ENCODE measurements at places on chromosomes 7 and 10.
A peak's percentile ranks its signal among the peaks of the same experiment; 100 is the strongest.

DNA sequence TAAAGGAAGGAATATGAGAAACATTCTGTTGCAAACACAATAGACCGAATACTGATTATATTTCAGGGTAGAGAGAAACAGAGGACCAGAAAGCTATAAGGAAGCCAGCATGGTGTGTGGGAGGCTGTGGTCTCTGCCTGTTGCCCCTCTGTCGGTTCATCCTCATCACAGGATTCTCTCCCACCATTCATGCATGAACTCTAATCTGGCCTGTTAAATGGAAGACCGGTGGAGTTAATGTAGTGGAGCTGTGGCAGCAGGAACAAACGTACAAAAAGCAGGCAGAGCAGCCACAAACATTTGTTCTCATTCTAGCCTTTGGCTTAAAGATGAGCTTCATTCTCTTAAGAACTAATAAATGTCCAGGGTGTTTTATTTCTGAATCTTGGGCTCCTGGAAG is 902.4 kb downstream of the LRMDA start:
- no peak for DNase-seq

DNA sequence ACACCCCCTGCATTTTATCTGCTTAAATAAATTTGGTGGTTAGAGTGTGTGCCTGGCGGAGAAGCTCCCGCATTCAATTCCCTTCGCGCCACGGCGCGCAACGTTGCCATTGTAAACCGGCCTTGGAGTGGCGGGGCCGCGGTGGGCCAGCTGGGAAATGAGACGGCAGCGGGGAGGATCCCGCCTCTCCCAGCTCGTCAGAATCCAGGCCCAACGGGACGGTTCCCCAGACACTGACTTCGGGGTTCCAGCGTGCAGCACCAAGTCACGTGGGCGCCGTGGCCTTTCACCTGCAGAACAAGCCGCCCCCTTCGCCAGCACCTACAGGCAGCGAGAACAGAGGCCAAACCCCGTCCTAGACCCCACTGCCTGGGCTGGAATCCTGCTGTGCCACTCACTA is 103.4 kb downstream of the GRID1 start:
- DNase-seq, result no peak

- DNase-seq, result no peak
Measured at GRCh38 chr10:84957427-84957826, 629.0 kb downstream of the CCSER2 start.

DNA sequence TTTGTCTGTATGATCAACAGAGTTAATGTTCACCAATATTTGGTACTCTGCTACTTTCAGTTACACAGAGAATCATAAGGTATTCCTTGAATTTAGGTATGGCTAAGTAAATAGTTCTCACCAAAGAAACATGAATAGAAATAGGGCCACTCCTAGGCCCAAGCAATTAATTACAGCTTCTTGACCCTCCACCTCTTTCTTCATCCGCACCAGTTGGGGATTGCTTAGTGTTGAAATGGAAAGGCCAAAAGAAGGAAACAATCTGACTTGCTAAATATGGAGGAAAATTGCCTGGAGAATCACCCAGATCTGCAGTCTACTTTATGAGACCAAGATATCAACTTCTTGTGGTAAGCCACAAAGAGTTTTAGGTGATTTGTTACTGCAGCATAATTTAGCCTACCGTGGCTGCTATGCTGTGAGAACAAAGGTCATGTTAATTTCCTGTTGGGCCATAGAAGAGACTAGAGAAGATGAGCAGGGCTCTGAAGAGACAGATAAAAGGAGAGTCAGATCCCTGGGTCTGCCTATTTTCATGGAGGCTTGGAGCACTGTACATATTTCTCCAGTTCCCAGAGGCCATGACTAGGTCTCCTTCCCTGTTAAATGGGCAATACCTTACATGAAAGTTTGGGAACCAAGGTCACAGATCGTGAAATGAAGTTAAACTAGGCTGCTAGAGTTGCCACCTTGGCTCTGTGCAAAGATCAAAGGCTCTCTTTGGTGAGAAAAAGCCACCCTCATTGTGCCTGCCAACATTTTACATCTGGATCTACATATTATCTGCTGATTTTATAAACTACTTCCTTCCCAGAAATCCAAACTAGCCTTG is 93.3 kb upstream of the GDF10 start:
- DNase-seq, result no peak

GRCh38 chr7:52085610-52086009 is 769.0 kb upstream of the COBL start:
- no peak for DNase-seq

DNA sequence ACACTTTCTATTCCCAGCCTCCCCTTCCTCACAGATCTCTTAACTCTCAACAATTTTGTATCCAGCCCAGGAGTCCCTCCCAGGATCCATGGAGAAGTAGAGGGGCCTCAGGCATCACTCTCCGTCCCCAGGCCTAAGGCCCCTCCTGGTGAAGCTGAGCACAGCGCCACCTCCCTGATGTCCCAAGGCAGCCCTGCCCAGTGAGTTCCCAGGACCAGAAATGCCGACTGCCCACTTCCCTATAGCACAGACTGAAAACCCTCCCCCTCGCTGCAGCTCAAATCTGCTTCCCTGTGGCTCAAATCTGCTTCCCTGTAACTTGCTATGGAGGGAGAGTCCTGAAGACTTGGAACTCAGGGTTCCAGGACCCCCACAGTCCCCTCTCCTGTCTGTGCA is 35.6 kb downstream of the YKT6 start:
- DNase-seq, result no peak

- DNase-seq, result no peak
Measured at GRCh38 chr7:50554431-50555322, 10.5 kb downstream of the DDC start.

DNA sequence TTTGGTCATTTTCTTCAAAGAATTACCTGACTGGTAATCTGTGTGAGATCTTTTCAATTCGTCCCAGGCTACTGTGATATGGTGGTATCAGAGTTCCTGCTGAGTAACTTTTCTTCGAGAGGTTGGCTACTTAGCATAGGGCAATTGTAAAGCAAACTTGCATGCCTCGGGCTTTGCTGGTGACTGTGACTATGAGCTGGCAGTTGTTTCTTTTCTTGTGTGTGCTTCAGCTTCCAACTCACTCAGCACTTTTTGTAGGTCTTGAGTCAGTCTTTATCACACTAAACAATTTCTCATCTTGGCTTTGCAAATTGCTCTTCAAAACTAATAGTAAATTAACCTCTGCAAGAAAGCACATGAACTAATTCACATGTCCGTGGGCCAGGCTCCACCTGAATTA is 44.3 kb downstream of the PRR15 start:
- no peak for DNase-seq

DNA sequence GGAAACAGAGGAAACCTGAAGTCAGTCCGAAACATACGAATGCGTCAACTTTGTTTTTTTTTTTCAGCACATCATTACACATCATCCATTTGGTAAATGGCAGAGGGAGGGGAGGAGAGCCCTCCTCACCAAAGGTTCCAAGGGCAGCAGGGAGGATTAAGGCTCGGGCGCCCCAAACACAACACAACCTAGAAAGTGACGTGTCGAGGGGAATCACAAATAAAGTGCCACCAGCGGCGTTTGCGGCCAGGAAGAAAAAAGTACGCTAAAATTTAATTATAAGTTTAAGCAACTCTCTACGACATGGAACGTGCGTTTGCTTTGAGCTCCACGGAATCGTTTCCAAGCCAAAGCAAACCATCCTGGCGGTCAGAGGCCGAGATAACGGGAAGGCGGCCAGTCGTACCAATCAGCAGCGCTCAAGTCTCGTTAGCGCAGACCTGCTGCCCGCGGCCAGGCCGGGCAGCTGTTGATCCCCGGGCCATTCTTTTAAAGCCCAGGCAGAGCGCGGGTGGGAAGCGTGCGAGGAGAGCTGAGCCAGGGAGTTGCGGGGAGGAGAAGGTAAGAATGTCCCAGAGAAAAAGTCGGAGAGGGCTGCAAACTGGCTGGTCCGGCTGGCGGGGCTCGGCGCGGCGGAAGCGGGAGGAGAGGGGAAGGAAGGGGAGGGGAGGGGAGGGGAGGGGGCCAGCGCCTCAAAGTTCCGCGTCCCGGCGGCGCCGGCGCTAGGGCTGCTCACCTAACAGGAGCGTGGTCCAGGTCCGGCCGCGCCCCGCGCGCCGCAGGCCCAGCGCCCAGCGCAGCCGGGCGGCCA is 719 bp downstream of the DPY19L1 start:
- DNase-seq, result peak; percentile 9

GRCh38 chr10:6786579-6787031 is 206.5 kb upstream of the PRKCQ start:
- no peak for DNase-seq

- no peak for DNase-seq
Measured at GRCh38 chr10:104613406-104613805, 27.7 kb upstream of the SORCS3 start.

DNA sequence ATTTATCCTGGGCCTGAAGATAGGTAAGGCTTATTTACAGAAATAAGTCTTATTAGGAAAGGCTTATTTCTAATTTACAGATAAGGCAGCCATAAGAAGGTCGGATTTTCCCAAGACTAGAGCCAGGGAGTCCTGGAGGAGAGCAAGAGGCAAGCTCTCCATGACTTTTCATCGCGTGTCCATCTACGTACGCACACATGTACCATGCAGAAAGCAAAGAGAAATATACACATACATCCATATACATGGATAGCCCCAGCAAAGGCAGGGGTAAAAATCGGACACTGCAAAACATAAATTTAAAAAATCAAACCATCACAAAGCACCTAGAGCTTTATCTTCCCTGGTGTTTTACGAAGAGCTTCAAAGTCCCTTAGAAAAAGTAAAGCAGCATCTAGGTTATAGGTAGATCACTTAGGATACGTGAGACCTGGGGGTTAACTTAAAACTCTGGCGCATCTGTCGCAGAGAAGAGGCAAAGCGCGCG is 25.8 kb upstream of the ZRANB1 start:
- DNase-seq, result no peak

DNA sequence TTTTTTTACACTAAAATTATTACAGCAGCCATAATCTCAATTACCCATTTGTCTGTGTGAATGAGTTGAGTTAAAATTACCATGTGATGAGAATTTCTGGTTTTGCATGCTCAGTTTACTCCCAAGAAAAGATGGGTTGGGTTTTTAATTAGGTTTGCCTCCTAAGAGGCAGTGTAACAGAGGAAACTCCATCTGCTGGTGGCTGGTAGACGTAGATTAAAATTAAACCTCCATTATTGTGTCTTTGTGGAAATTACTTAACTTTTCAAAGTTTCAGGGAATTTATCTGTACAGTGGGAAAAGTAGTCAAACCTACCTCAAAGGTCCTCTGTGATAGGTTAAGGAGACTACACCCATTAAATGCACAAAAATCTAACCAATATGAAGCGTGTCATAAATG is 954.2 kb downstream of the PCDH15 start:
- no peak for DNase-seq

GRCh38 chr7:104096683-104097082 is 107.2 kb upstream of the RELN start:
- no peak for DNase-seq

DNA sequence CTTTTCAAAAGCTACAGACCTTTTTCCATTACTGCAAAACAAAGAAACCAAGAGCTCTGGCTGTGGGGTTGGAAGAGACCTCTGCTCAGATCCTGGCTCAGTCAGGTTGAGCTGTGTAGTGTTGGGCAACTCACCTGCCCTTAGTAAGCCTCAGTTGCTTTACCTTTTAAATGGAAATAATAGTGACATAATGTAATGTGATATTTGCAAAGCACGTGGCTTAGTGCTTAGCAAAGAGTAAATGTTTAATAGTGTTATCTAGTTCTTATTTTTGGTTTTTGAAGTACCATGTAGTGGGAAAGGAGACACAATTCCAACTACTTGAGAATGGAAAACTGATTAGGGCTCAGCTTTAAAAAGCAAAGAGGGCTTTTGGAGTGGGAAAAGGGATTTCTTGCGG is 100.2 kb downstream of the SVIL start:
- no peak for DNase-seq

GRCh38 chr7:94507462-94507861 is 2.1 kb upstream of the CASD1 start:
- DNase-seq, result no peak

GRCh38 chr10:124562425-124563060 is 100.9 kb downstream of the LHPP start:
- no peak for DNase-seq

DNA sequence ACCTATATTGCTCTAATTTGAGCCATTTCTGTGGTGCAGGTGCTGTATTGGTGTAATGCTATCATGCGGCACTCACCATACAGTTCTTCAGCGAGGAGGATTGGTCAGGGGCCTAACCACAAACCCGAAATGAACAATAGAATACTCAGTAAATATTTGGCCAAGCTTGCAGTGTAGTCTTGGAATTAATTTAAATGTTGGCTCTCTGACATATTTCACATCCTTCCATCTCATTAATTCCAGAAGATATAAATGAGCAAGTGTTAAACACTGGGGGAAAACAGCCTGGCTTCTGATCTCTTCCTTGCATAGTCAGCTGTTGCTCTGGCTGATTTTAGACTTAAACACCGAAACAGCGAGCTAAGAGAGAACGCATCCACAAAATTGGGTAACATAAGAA is 663.1 kb upstream of the GHITM start:
- DNase-seq, result no peak

DNA sequence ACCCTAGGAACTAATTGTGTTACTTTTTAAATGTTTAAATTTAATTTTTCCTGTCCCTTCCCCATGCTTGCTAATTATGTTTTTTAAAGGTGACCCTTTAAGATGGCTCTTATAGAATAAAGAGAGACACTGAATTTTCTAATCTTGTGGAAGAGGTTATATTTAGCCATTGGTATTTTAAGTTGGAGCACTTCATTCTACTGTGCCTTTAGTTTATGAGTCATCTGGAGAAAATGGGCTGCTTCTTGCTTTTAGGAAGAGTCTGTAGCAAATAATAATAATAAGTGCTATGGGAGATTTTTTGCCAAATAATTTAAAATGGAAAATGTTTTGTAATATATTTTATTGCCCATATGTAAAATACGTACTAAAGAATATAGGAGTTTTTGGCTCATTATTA is 139.7 kb downstream of the ADK start:
- no peak for DNase-seq

DNA sequence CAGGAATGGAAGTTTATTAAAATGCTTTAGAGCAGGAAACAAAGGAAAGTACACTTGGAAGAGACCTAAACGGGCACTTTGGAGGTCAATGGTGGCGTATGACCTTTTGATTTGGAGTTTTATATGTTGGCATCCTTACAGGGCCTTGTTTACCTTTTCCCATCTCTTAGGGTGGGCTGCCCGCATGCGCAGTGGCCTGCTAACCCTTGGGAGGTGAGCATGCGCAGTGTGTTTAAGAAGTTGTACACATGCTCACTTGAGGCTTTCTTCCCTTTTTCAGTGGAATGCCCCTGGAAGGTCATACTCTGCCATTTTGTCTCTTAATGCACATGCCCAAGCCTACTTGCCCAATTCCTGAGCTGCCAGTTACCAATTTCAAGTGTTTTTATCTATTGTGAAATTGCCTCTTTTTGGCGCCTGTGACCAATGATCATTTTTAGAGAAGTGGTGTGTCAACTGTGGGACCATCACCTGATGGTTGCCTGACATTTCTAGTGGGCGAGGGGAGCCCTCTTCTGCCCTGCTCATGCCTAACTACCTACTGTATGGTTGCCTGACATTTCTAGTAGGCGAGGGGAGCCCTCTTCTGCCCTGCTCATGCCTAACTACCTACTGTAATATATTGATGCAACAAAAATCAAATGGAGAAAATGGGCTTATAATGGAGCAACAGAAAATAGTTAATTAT is 138.0 kb downstream of the PPP1R9A start:
- no peak for DNase-seq

Data from activated gamma-delta T cell treated with anti-CD3 and anti-CD28 coated beads, Interleukin-2, amount 50 U/mL, for 16 hours (primary cell).